ENCODE measurements at places on chromosomes 11 and 22. TPM values are rescaled to one million over a fixed set of nuclear protein-coding genes. Genes with fewer than 3 reads are reported as not detected.

Gene OR4A5
- total RNA-seq = not detected

Gene FLRT1
- under 0.01 TPM for total RNA-seq

Gene AQP11
- total RNA-seq = 2.8 TPM

Gene DDX17
- 483 TPM for total RNA-seq

Gene FXYD2
- total RNA-seq = not detected

Gene TIGD3
- 0.24 TPM for total RNA-seq

Gene NXF1
- total RNA-seq = 24.9 TPM

Gene CRYBB2
- not detected for total RNA-seq

Gene ART1
- total RNA-seq = not detected

Gene MMP1
- 25.4 TPM for total RNA-seq

Gene BTBD18
- total RNA-seq = not detected

Gene MMP13
- 0.12 TPM for total RNA-seq

Gene KLHDC7B
- not detected for total RNA-seq

Gene OSM
- not detected for total RNA-seq

Gene IFITM10
- total RNA-seq = 4.3 TPM

Gene IGLL1
- total RNA-seq = not detected

Gene KCNQ1
- not detected for total RNA-seq
